ENCODE measurements at places on chromosomes 5 and 9. TPM values are rescaled to one million over a fixed set of nuclear protein-coding genes. Genes with fewer than 3 reads are reported as not detected.

- H3K36me3 ChIP-seq = no peaks in the 10 kb centered on the region
- H3K4me1 ChIP-seq = no peaks in the 10 kb centered on the region
- no peak overlapping the region for H3K27ac ChIP-seq
- H3K4me3 ChIP-seq = no peak overlapping the region
- H3K27me3 ChIP-seq = no peaks in the 10 kb centered on the region
These were observed 811.6 kb downstream of the TLE4 start for GRCh38 chr9:80383331-80383730.

Gene SLCO6A1
- not detected for total RNA-seq

DNA sequence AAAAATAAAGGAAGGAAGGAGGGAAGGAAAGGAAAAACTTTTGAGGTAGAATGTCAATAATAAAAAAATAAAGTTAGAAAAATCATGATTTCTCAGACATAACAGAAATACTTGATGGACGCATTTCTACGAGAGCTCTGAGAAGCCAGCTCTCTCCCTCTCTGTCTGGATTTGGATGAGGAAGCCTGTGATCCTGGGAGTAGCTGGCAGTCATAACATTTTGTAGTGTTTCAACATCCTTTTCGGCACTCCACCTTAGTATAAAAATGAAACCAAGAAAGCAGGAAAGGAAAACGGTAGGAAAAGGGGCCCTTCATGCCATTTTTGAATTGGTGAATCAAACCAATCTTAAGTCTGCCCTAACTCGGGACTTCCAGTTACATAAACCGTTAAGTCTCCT lies 321.3 kb downstream of the EPB41L4A start:
- ATAC-seq = no peak
- H3K36me3 ChIP-seq = no peaks in the 10 kb centered on the region
- H3K4me3 ChIP-seq = no peak overlapping the region
- H3K27me3 ChIP-seq = peaks cover 17% of the 10 kb centered on the region

- peaks cover 56% of the 10 kb centered on the region for H3K27me3 ChIP-seq
- H3K4me3 ChIP-seq = no peak overlapping the region
- H3K36me3 ChIP-seq = no peaks in the 10 kb centered on the region
- no peaks in the 10 kb centered on the region for H3K4me1 ChIP-seq
These were observed 2.9 kb downstream of the OR2V1 start for GRCh38 chr5:181127907-181128626.

DNA sequence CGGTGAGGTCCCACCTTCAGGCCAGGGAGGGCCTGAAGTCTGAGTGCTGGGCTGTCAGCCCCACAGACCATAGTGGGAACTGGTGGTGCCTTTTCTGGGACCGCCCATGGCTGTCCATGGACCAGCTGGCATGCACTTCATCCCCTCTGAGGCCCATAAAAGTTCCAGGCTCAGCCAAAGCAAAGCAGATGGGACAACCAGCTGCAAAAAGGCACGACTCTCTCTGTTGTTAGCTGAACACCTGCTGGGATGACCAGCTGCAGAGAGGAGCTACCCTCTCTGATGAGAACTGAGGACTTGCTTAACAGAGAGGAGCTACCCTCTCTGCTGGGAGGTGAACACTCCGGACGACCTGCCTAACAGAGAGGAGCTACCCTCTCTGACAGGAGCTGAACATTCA lies 844.3 kb upstream of the DMAC1 start:
- no peak overlapping the region for H3K4me3 ChIP-seq
- no peaks in the 10 kb centered on the region for H3K4me1 ChIP-seq
- ATAC-seq = no peak

DNA sequence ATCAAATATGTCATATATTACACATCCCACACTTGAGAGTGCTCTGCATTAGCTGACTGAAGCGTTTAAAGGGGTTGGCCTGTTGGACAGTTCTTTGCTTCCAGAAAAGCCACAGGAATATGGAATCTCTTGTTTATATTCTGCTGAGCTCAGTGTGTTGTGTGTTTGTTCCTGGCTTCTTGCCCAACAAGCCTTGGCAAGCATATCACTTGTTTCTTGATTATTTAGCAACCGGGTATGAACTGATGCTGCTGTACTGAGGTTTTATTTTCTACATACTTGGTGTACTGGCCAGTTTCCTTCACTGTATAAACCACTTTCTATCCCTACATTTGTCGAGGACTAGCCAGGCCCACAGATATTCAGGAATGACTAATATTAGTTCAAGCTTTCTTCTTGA lies 378.9 kb downstream of the KCTD16 start:
- no peak overlapping the region for H3K4me3 ChIP-seq
- H3K36me3 ChIP-seq = no peaks in the 10 kb centered on the region
- no peaks in the 10 kb centered on the region for H3K4me1 ChIP-seq
- no peak overlapping the region for H3K27ac ChIP-seq
- no peak for ATAC-seq
- H3K27me3 ChIP-seq = no peaks in the 10 kb centered on the region

Gene OLFM1
- not detected for total RNA-seq

Gene SLC6A7
- total RNA-seq = not detected

GRCh38 chr9:86253577-86253976 lies 5.9 kb downstream of the C9orf153 start:
- H3K4me3 ChIP-seq = no peak overlapping the region
- no peak overlapping the region for H3K27ac ChIP-seq
- peaks cover 11% of the 10 kb centered on the region for H3K27me3 ChIP-seq
- H3K4me1 ChIP-seq = no peaks in the 10 kb centered on the region

Gene TLE1
- total RNA-seq = 0.97 TPM

Gene SPATA31C2
- not detected for total RNA-seq

Gene CATSPER3
- 0.50 TPM for total RNA-seq

Gene CSF1R
- total RNA-seq = 0.87 TPM

GRCh38 chr5:124420952-124421351 lies 325.5 kb downstream of the ZNF608 start:
- no peak overlapping the region for H3K4me3 ChIP-seq
- no peak for ATAC-seq
- no peak overlapping the region for H3K27ac ChIP-seq
- no peaks in the 10 kb centered on the region for H3K36me3 ChIP-seq

DNA sequence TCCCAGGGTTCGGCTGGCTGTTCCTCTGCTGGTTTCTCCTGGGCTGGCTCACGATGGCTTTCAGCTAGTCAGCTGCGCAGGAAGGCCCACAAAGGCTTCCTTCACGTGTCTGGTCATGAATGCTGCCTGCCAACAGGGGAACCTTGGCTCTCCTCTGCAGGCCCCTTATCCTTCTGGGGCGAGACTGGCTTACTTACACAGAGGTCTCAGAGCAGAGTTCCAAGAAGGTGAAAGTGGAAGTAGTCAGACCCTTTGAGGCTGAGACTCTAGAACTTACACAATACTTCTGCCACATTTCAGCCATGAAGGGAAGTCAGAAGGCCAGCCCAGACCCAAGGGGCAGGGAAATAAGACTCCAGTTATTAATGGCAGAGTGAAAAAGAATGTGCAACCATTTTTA lies 99.5 kb downstream of the LHFPL2 start:
- H3K27me3 ChIP-seq = peaks cover 11% of the 10 kb centered on the region
- H3K27ac ChIP-seq = no peak overlapping the region
- no peak overlapping the region for H3K4me3 ChIP-seq
- no peak for ATAC-seq
- peaks cover 5% of the 10 kb centered on the region for H3K4me1 ChIP-seq
- no peaks in the 10 kb centered on the region for H3K36me3 ChIP-seq

DNA sequence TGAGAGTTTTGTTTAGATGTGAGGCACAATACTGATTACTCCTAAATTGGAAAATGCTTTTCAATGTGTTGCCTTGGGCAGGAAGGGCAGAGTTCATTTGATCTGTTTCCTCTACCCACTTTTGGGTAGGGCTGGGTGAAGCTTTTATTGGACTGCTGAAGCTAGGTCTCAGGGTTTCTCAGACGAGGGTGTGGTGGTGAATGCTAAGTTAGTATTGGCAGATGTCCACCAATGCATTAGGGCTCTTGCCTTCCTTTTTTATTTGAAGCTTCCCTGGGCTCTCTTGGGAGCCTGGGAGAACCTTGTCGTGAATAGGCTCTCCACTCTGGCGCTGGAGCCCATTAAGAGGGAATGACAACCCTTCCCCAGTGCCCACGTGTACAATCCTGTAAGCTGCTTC lies 23.1 kb downstream of the SPTAN1 start:
- ATAC-seq = no peak
- H3K4me3 ChIP-seq = no peak overlapping the region
- peaks cover 96% of the 10 kb centered on the region for H3K36me3 ChIP-seq

Measured in activated T-helper 17 cell treated with anti-CD3 and anti-CD28 coated beads, Interleukin-2, amount 50 U/mL, for 72 hours (primary cell).